ENCODE measurements at places on chromosomes 16 and 17.

DNA sequence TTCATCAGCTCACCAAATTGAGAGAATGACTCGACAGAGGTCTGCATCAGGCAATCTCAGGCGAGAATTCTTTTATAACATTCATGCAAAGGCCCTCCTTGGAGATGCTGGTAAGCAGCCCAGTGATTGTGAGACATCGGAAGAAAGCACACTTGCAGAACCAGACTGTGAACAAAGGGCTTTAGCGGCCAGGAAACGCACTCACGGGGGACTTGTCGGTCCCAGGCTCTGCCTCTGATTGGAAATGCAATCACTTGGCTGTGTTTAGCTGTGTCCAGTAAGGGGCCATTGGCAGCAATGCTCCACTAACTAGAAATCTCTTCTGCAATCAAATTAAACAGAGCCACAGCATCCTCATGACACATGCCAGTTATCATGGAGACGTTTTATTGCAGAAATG, 226.7 kb upstream of the CDH13 start:
- DNase-seq, result no peak

DNA sequence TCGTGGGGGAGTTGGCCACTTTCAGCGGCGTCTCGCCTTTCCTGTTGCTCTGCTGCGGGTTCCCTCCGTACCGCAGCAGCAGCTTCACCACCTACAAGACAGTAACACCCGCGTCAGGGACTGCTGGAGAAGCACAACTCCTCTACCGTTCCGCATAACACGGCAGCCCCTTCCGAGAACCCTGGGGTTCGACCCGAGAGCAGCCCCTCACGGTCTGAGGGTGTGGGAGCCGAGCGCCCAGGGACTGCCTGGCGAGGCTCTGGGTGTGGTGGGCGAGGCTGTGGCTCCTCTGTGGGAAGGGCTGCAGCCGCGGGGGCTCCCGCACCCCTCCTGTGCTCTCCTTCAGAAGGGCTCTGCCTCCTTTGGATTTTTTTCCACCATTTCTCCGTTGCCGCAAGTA, 68.6 kb downstream of the ZNF778 start:
- DNase-seq, result no peak

GRCh38 chr16:53737552-53737951, 33.6 kb downstream of the FTO start:
- no peak for DNase-seq

DNA sequence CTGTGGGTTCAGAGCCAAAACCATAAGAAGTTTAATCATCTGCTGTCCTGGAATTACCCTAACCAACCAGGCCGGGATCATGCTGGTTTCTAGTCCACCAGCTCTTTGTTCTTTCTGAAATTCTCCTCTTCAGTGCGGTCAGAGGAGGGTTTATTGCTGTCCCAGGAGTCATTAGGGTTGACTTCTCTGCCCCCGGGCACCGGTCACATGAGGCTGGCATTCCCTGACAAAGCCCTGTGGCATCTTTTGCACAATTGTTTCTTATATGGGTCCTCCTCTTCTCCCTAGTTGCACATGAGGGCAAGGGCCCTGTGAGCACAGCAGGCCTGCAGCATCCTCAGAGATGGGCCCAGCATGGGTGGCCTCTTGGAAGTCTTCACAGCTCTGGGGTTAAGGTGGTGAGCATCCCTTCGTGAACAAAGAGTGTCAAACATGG, 243.9 kb downstream of the IRF8 start:
- DNase-seq, result no peak

DNA sequence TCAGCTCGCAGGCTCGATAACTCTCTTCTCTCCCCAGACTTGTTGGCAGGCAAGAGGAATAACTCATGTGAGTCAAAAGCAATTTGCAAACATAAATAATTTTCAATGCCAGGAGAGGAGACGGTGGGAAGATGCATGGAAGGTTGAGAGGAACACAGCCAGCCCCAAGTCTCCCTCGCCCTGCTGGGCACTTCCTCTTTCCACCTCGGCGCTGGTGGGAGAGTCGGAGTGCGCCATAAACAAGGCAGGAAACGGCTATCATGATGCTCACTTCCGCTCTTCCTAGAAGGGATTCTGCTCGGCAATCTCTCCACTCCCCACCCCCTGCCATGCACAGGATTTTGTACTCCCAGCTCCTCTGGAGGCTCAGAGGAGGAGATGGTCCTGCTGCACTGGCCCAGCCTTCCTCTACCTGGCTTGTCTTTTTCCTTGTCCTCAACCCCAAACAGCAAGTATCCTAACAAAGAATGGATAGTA, 13.0 kb downstream of the CBX4 start:
- no peak for DNase-seq

GRCh38 chr17:79400989-79401703, 209.7 kb downstream of the RBFOX3 start:
- peak; percentile 42 for DNase-seq

GRCh38 chr17:5121186-5121841, 5.5 kb downstream of the USP6 start:
- no peak for DNase-seq

- DNase-seq, result no peak
These were observed 79.2 kb downstream of the ARHGAP23 start for GRCh38 chr17:38507436-38507835.

DNA sequence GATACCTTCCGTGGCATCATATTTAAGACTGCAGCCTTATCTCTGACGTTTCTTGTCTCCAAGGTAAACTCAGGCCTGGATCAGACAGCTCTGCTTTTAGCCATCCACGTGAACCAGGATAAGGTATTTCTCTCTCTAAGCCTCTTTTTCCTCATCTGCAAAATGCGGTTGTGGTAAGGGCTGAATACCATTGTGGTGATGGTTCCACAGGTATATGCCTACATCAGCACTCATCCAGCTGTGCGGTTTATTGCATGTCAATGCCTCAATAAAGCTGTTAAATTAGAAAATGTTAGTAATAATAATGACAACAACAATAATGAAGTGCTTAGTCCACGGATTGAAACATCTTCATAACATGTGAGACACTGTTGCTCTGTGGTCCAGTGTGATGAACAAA, 104.4 kb downstream of the GRIN2A start:
- no peak for DNase-seq

GRCh38 chr17:81601525-81602120, 35.3 kb downstream of the NPLOC4 start:
- DNase-seq, result peak; percentile 23
